ENCODE measurements at places on chromosomes 11 and 22.

GRCh38 chr22:19824212-19824925 lies 30.3 kb downstream of the GNB1L start:
- DNase-seq: no peak

- DNase-seq: no peak
Measured at GRCh38 chr11:46840116-46840515, 6.0 kb downstream of the CKAP5 start.

GRCh38 chr11:43602670-43603069 lies 77.9 kb upstream of the HSD17B12 start:
- DNase-seq: no peak

GRCh38 chr22:37175414-37176281 lies 12.4 kb downstream of the C1QTNF6 start:
- DNase-seq: no peak

DNA sequence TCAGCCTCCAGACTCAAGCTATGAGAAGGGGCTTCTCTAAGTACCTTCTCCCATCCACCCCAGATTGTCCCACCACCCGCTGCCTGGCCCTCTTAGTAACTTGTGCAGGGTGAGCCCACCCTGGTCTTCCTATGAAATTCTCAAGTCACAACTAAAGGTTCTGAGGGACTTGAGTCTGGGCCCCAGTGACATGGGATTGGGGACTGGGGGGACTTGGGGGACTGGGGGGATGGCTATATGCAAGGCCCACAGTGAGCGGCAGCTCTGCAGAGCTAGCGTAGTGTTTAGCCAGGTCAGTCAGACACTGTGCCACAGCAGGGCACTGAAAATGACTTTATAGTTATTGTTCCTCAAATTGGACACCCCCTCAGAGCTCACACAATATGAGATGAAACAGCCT lies 622.3 kb upstream of the CADM1 start:
- no peak for DNase-seq

DNA sequence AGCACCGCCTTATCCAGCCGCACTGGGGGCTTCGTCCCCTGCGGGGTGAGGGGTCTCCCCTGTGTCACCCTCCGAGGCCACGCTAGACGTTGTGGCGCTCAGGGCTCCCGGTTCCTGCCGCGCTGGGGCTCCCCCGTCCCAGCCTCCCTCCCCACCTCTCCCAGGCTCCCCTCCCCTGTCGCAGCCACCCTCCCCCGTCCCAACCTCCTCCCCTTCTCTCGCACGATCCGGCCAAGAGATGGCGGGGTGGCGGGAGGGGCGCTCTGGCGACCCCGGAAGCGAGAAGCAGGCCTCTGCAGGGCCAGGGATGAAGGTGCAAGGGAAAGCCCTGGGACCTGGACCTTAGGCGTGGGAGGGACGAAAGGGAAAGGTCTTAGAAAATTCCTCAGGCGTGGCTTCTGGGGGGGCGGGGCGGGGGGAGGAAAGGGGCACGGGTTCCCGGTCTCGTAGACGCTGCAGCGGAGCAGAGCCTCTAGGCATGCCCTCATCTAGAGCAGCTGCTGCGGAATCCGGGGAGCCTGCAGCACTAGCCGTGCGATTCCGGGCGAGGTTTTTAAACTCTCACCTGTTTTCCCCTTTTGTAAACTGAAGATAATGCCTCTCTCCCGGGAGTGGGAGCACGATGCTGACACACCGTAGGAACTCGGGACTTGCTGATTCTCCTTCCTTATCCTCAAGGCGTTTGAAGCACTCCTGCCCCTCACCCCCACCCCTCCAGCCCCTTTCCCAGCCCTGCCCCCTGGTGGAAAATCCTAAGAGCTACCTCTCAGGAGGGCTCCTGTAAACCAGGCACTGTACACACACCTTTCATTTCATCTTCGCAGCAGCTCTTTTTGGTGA lies 14.4 kb downstream of the KCNJ5 start:
- DNase-seq: peak; percentile 56

DNA sequence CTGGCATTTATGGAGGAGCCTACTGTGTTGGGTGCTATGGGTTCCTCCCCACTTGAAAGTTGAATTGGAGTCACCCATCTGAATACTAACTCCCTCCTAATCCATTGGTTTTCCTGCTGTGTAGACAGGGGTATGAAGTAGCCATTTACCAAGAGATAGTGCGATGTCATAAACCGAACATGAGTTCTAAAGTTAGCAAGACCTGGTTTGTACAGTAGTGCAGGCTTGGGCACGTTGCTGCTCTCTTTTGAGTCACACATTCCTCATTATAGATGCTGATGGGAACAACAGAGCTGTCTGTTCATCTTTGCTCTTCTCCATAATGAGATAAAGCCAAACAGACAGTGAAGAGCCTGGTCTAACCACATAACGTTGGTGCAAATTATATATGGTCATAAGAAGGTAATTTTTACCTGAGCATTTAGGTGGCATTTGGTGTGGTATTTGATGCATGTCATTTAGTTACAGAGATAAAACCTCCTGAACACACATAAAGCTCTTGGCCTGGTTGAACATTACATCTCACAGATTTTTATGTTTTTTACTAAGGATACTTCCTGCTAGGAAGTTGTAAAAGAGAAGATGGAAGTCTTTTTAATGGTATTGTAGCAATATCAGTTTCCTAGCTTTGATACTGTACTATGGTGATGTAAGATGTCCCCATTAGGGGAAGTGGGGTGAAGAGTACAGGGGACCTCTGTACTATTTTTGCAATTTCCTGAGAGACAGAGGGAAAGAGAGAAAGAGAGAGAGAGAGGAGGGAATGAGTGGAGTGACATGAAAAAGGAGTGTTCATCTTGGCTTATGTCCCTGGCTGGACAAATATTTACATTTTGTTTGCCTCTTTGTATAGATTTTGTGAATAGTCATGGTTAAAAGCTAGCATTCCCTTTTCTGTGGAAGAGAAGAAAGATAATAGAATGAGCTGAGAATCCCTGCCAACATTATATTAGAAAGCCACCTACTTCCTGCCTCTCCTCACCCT lies 27.9 kb downstream of the GRAP2 start:
- DNase-seq: no peak

DNA sequence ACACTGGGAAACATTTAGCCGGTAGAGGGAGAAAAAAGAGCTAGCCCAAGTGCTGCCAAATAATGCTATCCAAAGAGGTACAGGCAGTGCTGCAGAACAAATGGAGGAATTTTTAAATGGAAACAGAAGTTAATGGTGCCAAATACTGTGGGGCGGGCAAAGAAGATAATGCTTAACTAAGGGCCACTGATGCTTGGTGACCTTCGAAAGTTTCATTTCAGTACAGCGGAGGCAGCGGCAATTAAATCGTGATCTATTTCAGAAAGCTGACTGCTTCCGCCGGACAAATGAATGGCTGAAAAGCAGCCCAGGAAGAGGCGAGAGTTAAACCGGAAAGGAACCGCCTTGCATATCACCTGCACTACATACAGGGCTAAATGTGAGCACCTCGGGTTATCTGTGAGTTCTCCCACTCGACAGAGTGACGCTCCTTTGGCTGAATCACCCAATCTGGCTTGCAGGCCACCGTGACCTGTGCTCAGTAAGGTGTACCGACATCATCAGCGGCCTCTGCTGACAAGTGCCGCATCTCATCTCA lies 42.1 kb downstream of the CADM1 start:
- DNase-seq: no peak

DNA sequence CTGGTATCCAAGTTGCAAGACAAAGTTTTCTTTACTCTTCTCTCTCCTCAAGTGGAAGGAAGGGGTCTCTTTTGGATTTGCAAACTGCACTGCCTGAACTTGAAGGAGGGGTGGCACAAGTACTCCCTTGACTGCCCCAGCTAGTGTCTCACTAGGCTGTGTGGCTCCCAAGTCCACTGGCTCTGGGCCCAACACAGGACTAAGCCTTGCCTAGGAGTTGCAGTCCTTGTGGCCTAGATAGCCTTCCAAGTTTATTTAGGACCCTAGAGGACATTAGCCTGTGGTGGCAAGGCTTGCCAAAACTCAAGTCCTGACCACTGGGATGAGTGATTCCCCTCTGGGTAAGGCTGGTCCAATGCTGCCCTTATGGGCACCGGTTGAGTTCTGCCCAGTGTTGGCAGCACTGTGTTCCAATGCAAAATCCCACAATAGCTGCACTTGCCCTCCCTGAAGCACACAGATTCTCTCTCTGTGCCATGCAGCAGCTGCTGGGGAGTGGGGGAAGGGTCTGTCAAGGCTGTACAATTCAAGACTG lies 10.2 kb upstream of the WEE1 start:
- no peak for DNase-seq

DNA sequence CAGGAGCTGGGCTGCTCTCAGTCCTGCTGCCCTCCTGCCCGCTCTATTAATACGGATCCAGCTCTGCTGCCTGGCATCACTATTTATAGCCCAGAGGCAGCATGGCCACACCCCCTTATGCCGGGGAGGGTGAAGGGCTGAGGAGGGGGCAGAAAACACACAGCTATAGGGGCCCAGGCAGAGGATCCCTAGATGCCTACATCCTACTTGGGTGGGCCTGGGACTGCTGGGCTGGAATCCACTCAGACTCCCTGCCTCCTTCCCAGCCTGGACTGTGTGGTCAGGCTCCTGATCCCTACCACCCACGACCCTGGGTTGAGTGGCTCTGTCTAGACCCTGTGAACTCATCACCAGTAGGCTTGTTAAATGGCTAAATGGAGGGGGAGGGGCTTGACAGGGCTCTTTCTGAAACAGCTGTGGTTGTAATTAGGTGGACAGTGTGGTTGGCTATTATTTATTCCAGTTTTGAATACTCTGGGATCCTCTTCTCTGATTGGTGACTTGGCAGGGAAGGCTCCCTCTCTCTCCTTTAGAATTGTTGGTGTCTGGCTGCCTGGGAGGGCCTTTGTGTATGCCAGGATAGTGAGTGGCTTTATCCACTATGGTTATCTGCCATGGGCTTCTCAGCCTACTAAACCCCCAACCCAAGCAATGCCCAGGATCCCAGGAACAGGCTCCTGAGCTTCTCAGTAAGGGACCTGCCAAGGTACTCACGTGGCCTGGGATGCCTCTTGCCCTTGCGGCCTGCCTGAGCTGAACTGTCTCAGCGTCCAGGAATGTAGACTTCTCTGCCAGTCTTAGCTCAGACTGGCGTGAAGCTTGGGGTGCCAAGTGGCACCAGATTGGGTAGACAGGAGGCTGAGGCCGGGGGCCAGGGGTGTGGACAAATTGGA lies 15.2 kb downstream of the PHLDB1 start:
- no peak for DNase-seq

- DNase-seq: no peak
Measured at GRCh38 chr11:13465909-13466371, 2.9 kb upstream of the BTBD10 start.

- no peak for DNase-seq
Measured at GRCh38 chr11:28730336-28730735, 622.1 kb downstream of the METTL15 start.

GRCh38 chr11:82830746-82831145 lies 69.5 kb downstream of the PRCP start:
- DNase-seq: no peak

GRCh38 chr22:32788904-32789624 lies 12.4 kb upstream of the TIMP3 start:
- no peak for DNase-seq

GRCh38 chr11:37671321-37671720 lies 1073.3 kb upstream of the RAG2 start:
- no peak for DNase-seq

GRCh38 chr11:62171261-62171723 lies 18.7 kb upstream of the SCGB1D1 start:
- peak; percentile 77 for DNase-seq

DNA sequence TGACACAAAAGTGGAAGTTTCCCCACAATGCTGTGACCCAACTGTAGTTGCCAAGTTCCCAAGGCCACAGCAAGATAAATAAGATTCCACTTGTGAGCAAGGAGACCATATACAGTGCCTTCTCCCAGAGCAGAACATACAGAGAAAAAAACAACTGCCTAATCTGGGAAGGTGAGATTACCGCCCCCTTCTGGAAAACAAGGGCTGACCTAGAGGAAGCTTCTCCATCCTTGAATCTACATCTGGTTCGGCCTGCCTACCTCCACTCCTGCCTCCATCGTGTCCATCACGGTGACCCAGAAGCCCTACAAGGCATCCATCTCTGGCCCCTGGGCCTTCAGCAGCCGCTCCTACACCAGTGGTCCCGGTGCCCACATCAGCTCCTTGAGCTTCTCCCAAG lies 6.1 kb upstream of the RNASEH2C start:
- no peak for DNase-seq

- no peak for DNase-seq
Measured at GRCh38 chr11:124748481-124749343, 3.3 kb downstream of the VSIG2 start.

- DNase-seq: no peak
Measured at GRCh38 chr22:25935266-25936058, 193.5 kb downstream of the MYO18B start.

GRCh38 chr22:42630211-42630610 lies 10.2 kb downstream of the ATP5MGL start:
- no peak for DNase-seq

GRCh38 chr22:49724030-49724892 lies 103.4 kb downstream of the BRD1 start:
- DNase-seq: peak; percentile 63

DNA sequence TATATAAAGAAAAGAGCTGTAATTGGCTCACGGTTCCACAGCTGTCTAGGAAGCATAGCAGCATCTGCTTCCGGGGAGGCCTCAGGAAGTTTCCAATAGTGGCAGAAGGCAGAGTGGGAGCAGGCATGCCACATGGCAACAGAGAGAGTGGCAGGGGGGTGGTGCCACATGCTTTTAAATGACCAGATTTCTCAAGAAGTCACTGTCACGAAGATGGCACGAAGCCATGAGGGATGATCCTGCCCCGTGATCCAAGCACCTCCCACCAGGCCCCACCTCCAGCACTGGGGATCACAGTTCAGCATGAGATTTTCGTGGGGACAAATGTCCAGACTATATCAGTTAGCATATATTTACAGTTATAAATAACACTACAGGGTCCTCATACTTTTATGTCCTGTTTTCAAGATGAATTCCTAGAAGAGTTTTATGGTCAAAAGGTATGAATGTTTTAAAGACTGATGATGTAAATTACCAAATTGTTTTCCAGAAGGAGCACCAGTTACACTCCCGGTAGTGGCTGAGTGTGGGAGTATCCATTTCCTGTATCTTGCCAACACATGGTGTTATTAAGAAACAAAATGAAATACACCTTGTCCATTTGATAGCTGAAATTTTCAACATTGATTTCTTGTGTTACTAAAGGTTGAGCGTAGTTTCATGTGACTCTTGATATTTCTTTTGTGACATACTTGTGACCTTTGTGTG lies 19.2 kb downstream of the FAM118A start:
- no peak for DNase-seq

- DNase-seq: no peak
Measured at GRCh38 chr11:102467080-102467708, 14.6 kb upstream of the TMEM123 start.

GRCh38 chr11:67588136-67588503 lies 4.5 kb downstream of the GSTP1 start:
- no peak for DNase-seq

GRCh38 chr11:66467756-66468155 lies 1.1 kb downstream of the PELI3 start:
- DNase-seq: peak; percentile 50

- no peak for DNase-seq
Measured at GRCh38 chr22:19064354-19065054, 57.7 kb downstream of the DGCR2 start.

GRCh38 chr22:37806409-37807333 lies 1.1 kb upstream of the GCAT start:
- DNase-seq: no peak

Data from activated naive CD8-positive, alpha-beta T cell treated with anti-CD3 and anti-CD28 coated beads, Interleukin-2, amount 50 U/mL, for 24 hours (primary cell).